ENCODE measurements at places on chromosomes 12 and 14.

- no peak for DNase-seq
Measured at GRCh38 chr14:85214471-85214870, 315.5 kb upstream of the FLRT2 start.

DNA sequence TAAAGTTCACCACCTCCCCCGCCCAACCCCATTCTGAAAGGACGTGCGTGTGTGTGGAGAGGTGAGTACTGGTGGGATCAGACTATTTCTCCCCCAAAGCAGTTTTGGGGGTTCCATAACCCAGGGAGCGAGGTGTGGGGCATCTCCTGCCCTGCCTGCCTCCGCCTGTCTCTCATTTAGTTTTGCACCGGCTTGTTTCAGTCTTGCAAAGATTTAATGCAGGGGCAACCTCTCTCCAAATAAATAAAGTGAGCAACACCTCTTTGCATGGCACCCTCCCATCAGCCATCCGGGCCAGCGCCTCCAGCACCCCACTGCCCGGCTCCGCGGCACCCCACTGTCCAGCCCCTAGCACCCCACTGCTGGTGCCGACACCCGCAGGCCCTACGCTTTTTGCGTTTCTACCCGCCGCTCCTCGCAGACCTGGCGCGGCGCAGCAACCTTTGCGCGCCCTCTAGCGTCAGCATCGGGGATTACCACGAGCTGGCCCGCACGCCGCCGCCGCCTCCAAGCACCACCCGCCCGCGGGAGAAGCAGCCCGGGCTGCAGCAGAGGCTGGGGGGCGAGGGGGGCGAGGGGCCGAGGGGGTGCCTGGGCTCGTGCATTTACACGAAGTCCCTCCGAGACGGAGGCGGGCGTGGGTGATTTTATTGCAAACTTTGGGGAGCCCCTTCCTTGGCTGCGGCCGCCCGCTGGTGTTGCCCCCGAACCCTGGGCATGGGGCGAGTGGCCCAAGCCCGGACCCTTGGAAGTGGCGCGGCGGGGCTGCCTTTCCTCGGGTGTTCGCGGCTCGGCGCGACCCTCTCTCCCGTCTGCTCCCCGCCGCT is 55.8 kb upstream of the VRK1 start:
- DNase-seq, result no peak

GRCh38 chr12:25321772-25322171 is 71.0 kb upstream of the KRAS start:
- DNase-seq, result no peak

DNA sequence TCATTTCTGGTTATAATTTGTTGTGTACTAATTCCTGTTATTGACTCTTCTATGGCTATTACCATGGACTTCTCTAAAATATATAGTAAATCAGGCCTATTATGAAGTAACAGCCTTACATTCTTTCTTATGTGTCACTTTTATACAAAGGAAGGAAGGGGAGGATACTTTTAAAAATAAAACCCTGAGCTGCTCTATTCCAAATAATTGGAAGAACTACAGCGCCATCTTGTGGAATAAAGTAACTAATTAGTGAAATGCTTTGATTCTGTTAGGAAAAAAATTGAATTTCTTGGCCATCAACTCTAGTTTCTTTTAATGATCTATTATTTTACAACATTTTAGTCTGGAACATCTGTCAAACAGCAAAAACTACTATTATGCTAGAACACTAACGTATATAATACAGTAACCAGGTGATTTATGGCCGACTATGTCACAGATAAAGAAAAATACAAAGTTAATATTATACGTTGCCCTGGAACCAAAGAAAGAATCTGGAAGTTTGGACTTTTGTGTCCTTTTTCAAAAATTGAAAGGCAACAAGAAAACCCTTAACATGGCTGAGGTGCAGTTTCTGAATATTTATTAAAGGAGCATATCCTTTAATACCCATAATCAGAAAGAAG is 55.0 kb upstream of the NELL2 start:
- peak; percentile 17 for DNase-seq

DNA sequence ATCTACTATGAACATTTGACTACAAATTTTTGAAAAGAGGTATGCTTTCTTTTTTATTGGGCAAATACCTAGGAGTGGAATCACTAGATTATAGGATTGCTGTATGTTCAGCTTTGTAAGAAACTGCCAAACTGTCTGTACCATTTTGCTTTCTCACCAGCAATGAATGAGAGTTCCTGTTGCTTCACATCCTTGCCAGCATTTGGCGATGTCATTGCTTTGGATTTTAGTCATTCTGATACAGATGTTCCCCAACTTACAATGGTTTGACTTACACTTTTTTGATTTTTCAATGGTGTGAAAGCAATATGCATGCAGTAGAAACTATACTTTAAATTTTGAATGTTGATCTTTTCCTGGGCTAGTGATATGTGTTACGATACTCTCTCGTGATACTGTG is 328.7 kb downstream of the RAD51B start:
- no peak for DNase-seq

GRCh38 chr12:75505706-75506312 is 5.6 kb downstream of the KRR1 start:
- no peak for DNase-seq

All from skeletal muscle cell (primary cell).